ENCODE measurements at places on chromosomes 2 and 18. TPM values are rescaled to one million over a fixed set of nuclear protein-coding genes. Genes with fewer than 3 reads are reported as not detected.

DNA sequence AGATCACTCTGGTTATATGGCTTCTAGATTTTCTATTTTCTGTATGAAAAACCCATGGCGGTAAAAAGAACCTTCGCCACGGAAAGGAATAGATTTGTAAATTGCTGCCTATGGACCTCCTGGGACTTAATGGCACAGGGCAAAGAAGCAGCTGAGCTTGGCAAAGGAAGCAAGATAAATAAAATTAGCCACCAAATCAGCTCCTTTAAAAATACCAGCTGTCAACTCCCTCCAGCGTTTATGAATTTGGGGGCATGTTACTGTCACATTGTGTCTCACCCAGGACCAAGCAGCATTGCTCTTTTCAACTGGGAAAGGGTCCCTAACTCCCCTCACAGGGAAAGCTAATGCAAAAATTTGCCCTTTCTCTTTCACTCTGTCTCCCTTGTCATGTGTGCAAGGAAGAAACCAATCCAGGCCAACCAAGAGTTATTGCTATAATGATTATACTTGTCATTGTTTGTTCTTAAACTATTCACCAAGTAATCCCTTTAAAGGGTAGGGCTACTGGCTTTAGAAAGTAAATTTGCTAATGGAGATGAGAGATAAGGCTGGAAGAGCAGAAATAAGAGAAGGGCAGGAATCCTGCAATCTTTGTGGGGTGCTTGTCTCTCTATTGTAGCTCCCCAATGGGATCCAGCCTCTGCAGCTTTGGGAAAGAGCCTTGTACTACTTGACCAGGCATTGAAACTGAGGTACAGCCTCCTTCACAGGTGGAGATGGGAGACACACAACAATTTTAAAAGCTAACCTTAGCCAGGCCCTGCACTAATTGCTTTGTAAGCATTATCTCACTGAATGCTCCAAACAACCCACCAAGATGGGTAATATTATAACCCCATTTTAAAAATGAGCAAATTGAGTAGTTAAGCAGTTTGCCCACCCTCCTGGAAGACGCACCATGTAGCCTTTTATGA lies 119.1 kb upstream of the KLF7 start:
- H3K27me3 ChIP-seq: peaks cover 2% of the 10 kb centered on the region
- no peak overlapping the region for H3K4me3 ChIP-seq
- no peaks in the 10 kb centered on the region for H3K36me3 ChIP-seq
- no peak overlapping the region for H3K27ac ChIP-seq
- peaks cover 3% of the 10 kb centered on the region for H3K4me1 ChIP-seq

DNA sequence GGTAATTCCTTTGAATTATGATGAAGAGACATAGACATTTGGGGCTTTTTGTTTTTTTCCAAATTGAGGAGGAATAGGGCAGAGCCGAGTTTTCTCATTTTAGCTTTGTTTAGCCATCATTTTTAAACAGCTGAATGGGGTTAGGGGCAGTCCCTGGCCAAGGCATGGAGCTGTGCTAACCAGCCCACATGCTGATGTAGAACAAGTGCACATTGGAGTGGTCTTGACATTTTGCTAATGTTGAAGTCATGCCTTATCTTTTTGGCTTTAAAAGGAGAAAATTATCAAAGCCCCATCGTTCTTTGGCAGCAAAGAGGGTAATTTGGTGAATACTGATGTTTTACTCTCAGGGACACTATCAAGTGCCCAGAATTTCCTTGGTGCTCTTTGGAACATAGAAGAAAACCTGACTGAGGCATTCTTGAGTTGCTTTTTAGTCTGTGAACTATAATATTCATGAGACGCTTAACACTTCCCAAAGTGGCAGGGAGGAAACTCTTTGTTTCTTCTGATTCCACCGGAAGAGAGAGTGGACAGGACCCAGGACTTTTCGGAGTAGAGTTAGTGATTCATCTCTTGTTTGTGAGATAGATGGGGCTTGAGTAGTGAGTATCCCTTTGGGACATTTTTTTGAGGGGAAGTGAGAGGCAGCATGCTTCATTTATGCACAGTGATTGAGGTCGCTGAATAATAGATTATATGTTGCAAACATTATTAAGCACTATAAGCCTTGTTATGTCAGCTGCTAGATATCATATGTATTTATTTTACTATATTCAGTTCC lies 45.0 kb downstream of the MTA3 start:
- peaks cover 2% of the 10 kb centered on the region for H3K27me3 ChIP-seq
- H3K36me3 ChIP-seq: peaks cover 19% of the 10 kb centered on the region
- DNase-seq: no peak

GRCh38 chr2:62499430-62500060 lies 6.5 kb downstream of the TMEM17 start:
- H3K36me3 ChIP-seq: no peaks in the 10 kb centered on the region
- DNase-seq: no peak
- H3K4me3 ChIP-seq: no peak overlapping the region
- H3K27me3 ChIP-seq: peaks cover 1% of the 10 kb centered on the region
- H3K4me1 ChIP-seq: peaks cover 5% of the 10 kb centered on the region

- H3K27me3 ChIP-seq: peaks cover 7% of the 10 kb centered on the region
- no peak overlapping the region for H3K4me3 ChIP-seq
- H3K36me3 ChIP-seq: no peaks in the 10 kb centered on the region
Observed at GRCh38 chr2:61759718-61760117, 94.1 kb downstream of the FAM161A start.

DNA sequence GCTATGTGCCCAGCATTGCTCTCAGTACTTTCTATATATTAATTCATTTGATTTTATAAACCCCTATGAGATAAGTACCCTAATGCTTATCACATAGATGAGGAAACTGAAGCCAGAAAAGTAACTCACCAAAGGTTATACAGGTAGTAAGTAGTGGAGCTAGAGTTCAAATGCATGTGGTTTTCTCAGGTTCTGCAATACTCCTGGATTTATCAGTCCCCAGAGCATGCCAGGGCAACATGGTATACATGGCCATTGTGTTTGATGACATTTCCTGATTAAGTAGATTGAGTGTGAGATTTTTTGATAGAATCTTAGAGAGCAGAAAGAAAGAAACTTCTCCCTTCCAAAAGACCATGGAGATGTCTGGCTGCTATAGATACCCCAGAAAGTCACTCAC lies 233.1 kb downstream of the IKZF2 start:
- DNase-seq: no peak
- no peaks in the 10 kb centered on the region for H3K36me3 ChIP-seq
- H3K4me1 ChIP-seq: no peaks in the 10 kb centered on the region
- H3K4me3 ChIP-seq: no peak overlapping the region
- no peak overlapping the region for H3K27ac ChIP-seq

- H3K4me1 ChIP-seq: peaks cover 2% of the 10 kb centered on the region
- peaks cover 6% of the 10 kb centered on the region for H3K27me3 ChIP-seq
- no peaks in the 10 kb centered on the region for H3K36me3 ChIP-seq
- DNase-seq: no peak
- H3K27ac ChIP-seq: no peak overlapping the region
Observed at GRCh38 chr2:224160917-224161316, 121.8 kb upstream of the SERPINE2 start.

GRCh38 chr2:101012054-101012705 lies 10.1 kb downstream of the RPL31 start:
- H3K4me3 ChIP-seq: no peak overlapping the region
- peaks cover 25% of the 10 kb centered on the region for H3K36me3 ChIP-seq
- DNase-seq: no peak
- H3K27ac ChIP-seq: no peak overlapping the region
- H3K27me3 ChIP-seq: no peaks in the 10 kb centered on the region

GRCh38 chr18:686339-687111 lies 25.9 kb downstream of the ENOSF1 start:
- peaks cover 10% of the 10 kb centered on the region for H3K27me3 ChIP-seq
- H3K27ac ChIP-seq: no peak overlapping the region
- DNase-seq: no peak
- H3K4me1 ChIP-seq: peaks cover 4% of the 10 kb centered on the region
- H3K4me3 ChIP-seq: peak overlapping the region; percentile 57

- no peaks in the 10 kb centered on the region for H3K4me1 ChIP-seq
- H3K27me3 ChIP-seq: peaks cover 2% of the 10 kb centered on the region
- no peak for DNase-seq
- peaks cover 15% of the 10 kb centered on the region for H3K36me3 ChIP-seq
Observed at GRCh38 chr2:207996848-207997247, 28.5 kb downstream of the PLEKHM3 start.

- H3K4me1 ChIP-seq: no peaks in the 10 kb centered on the region
- peaks cover 4% of the 10 kb centered on the region for H3K27me3 ChIP-seq
- no peak for DNase-seq
Observed at GRCh38 chr2:142030735-142031134, 100.1 kb downstream of the LRP1B start.

DNA sequence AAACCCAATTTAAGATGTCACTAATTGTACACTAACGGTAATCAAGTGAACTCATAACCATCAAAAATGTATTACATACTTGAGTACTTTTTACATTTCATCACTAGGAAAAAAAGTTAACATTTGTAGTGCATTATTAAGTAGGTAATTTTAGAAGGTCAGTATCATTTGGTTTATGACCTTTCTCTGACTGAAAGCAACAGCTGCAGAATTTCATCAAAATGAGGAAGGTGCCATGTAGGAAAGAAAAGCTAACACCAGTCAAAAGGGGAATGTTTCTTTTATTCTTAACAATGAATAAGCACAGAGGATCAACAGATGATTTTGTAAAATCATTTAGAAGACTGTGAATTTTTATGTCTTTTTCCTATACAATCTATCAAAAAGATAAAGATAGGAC lies 79.0 kb downstream of the PIGN start:
- H3K36me3 ChIP-seq: no peaks in the 10 kb centered on the region
- peaks cover 1% of the 10 kb centered on the region for H3K27me3 ChIP-seq
- no peak for DNase-seq
- no peak overlapping the region for H3K27ac ChIP-seq
- H3K4me3 ChIP-seq: no peak overlapping the region

GRCh38 chr18:56851774-56852173 lies 200.6 kb downstream of the WDR7 start:
- H3K36me3 ChIP-seq: peaks cover 11% of the 10 kb centered on the region
- peaks cover 10% of the 10 kb centered on the region for H3K4me1 ChIP-seq
- no peak overlapping the region for H3K27ac ChIP-seq
- H3K27me3 ChIP-seq: peaks cover 5% of the 10 kb centered on the region
- no peak overlapping the region for H3K4me3 ChIP-seq

GRCh38 chr2:160222546-160223283 lies 22.6 kb upstream of the ITGB6 start:
- peaks cover 3% of the 10 kb centered on the region for H3K36me3 ChIP-seq
- H3K4me1 ChIP-seq: peaks cover 23% of the 10 kb centered on the region
- H3K27ac ChIP-seq: no peak overlapping the region
- H3K27me3 ChIP-seq: peaks cover 7% of the 10 kb centered on the region

GRCh38 chr2:127079358-127079920 lies 27.5 kb downstream of the BIN1 start:
- H3K27me3 ChIP-seq: peaks cover 22% of the 10 kb centered on the region
- peak overlapping the region; percentile 67 for H3K27ac ChIP-seq
- peaks cover 13% of the 10 kb centered on the region for H3K36me3 ChIP-seq

DNA sequence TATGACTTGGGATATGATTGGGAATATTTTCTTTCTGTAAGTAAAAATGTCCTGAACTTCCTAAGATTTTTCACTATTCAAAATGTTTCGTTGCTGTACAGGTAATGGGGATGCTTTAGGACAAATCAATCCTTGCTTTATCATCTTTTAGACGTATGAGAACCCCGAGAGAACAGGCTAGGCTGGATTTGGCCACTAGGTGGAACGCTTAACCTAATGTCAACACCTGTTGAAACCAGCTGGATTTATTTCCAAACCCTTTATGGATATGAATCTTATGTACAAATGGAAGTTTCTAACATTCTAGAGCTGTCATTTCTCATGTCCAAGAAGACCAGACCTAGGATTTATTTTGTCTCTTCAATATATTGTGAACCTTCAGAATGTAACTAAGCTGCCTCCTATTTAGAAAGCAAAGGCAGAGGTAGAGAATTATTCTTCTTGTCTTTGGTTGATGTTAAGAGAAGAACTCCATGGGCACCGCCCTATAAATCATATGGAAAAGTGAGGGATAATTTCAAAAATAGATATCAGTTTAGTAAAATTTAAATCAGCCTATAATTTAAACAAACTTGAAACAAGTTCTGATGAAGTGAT lies 96.7 kb downstream of the PMAIP1 start:
- no peaks in the 10 kb centered on the region for H3K36me3 ChIP-seq
- no peak overlapping the region for H3K4me3 ChIP-seq
- H3K4me1 ChIP-seq: no peaks in the 10 kb centered on the region
- H3K27ac ChIP-seq: no peak overlapping the region

DNA sequence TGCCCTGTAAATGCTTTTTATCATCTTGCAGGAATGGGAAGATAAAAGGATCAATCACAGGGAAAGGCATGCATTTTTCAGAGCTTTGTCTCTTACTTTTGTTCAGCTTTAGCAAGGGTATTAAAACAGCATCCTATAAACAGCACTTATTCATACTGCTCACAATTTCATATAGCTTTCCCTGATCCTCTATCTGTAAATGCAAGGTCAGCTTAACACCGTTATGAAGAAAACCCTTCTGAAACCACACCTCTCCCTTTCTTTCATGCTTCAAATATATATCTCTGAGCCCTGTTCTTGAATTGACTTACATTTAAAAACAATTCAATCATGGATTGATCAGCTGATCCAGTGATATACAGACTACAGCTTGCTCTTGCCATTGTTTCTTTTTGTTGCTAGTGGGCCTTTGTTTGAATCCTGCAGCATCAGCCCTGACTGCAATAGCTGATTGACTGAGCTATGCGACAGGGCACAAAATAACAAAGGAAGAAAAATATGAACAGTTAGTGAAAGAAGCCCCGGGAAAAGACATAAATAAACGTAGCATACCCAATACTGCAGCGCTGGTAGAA lies 795.5 kb upstream of the CDH2 start:
- DNase-seq: no peak
- no peak overlapping the region for H3K4me3 ChIP-seq
- H3K27me3 ChIP-seq: no peaks in the 10 kb centered on the region
- no peaks in the 10 kb centered on the region for H3K36me3 ChIP-seq

DNA sequence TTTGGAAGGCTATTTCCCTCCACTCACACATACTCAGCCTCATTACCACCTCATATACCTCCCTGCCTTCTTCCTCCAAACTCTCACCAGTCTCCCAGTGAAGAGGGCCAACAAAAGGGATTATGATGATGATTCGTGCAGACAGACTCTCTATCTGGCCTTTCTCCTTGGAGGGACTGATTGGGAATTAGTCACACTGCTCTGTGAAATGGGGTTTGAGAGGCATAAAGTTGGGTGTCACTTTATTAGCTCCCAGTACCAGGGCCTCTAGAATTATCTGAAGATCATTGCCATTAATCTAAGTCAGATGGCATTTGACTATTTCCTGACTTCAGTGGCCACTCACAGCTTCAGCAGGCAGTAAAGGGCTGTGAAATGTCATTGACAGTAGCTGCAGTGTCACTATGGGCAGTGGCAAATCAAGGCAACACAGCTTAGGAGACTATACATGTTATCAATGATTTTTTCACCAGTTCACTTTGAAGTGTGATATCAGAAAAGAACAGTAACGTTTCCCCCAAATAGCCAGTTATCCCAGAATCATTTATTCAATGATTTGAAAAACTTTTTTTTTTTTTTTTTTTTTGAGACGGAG lies 17.4 kb downstream of the CNRIP1 start:
- no peak overlapping the region for H3K4me3 ChIP-seq
- no peaks in the 10 kb centered on the region for H3K4me1 ChIP-seq
- H3K36me3 ChIP-seq: no peaks in the 10 kb centered on the region
- no peaks in the 10 kb centered on the region for H3K27me3 ChIP-seq

The HAAO gene
- total RNA-seq: 6.0 TPM

The SERPINB12 gene
- not detected for total RNA-seq

The HOXD3 gene
- 4.1 TPM for total RNA-seq

The IL1R2 gene
- not detected for total RNA-seq

The ASXL3 gene
- total RNA-seq: 7.2 TPM

The TFPI gene
- total RNA-seq: 735 TPM

The AGPS gene
- total RNA-seq: 54.4 TPM

The PDCD1 gene
- not detected for total RNA-seq

The GLI2 gene
- 1.2 TPM for total RNA-seq

The RPRM gene
- total RNA-seq: 6.4 TPM

The TUBA3E gene
- not detected for total RNA-seq

The SERPINB11 gene
- not detected for total RNA-seq

The DLX1 gene
- 0.87 TPM for total RNA-seq

The SS18 gene
- 94.6 TPM for total RNA-seq

Data from endothelial cell (in vitro differentiated cells).